NCI-H446 treated with DMSO at 0.1 percent for 48 hours (cell line): ENCODE measurements at places on chromosomes 16 and 17.

DNA sequence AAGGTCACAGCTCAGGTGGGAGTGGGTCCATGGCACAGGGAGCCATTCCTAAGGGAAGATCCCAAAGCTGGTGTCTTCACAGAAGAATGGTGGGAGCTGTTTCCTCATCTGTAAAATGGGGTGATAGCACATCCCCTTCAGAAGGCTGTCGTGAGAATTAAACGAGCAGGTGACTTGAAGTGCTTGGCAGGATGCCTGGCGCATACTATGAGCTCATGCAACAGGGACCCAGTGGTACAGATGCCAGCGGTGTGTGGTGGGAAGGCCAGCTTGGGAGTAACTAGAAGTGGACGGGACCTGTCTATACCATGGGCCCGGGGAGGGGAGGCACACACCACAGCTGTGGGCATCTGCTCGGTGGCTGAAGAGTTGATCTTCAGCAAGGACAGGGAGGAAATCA lies 189.3 kb upstream of the TNRC6C start:
- no peak for DNase-seq

- no peak for DNase-seq
Measured at GRCh38 chr16:77969861-77970260, 52.5 kb upstream of the CLEC3A start.

GRCh38 chr17:42010898-42011516 lies 6.2 kb downstream of the DNAJC7 start:
- no peak for DNase-seq

GRCh38 chr17:60390925-60391470 lies 935 bp downstream of the USP32 start:
- DNase-seq: peak; percentile 12

DNA sequence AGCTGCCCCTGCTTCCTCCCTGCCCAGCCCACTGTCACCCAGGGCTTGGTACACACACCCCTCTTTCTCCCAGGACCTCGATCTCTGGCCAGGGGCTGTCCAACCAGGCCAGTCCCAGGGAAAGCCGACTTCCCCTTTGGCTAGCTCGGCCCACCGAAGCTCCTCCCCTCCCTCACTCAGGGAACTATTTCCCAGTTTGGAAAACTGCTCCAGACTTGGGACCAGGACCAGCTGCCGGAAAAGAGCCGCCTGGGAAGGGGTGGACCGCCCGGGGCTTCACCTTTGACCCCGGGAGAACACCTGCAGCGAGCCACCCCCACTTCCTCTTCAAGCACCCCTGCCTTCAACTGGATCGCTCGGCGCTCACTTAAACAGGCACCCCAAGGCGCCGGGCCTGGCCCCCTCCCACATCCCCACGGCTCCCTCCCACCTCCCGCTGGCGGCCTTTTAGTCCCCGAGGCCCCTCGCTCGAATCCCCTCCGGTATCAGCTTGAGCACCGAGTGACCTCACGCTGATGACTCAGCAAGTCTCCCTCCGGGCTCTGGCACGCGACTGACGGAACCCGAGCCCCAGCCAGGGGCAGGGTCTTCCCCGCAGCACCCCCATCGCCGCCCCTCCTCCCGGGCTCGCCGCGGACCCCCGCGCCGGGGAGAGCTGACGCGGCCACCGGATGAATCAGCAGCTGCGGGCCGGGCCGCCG lies 934 bp downstream of the MAFG start:
- DNase-seq: no peak

GRCh38 chr16:10888320-10888937 lies 11.4 kb downstream of the CIITA start:
- DNase-seq: no peak

DNA sequence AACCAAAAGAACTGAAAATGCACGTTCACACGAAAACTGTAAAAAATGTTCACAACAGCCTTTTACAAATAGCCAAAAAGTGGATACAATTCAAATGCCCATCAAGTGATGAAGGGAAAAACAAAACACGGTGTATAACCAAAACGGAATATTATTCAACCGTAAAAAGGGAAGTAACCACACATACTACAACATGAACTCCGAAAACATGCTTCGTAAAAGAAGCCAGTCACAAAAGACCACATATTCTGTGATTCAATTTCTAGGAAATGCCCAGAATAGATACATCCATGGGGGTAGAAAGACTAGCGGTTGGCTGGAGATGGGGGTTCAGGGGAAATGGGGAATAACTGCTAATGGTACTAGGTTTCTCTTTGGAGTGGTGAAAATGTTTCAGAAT lies 81.5 kb upstream of the TRAP1 start:
- DNase-seq: no peak

DNA sequence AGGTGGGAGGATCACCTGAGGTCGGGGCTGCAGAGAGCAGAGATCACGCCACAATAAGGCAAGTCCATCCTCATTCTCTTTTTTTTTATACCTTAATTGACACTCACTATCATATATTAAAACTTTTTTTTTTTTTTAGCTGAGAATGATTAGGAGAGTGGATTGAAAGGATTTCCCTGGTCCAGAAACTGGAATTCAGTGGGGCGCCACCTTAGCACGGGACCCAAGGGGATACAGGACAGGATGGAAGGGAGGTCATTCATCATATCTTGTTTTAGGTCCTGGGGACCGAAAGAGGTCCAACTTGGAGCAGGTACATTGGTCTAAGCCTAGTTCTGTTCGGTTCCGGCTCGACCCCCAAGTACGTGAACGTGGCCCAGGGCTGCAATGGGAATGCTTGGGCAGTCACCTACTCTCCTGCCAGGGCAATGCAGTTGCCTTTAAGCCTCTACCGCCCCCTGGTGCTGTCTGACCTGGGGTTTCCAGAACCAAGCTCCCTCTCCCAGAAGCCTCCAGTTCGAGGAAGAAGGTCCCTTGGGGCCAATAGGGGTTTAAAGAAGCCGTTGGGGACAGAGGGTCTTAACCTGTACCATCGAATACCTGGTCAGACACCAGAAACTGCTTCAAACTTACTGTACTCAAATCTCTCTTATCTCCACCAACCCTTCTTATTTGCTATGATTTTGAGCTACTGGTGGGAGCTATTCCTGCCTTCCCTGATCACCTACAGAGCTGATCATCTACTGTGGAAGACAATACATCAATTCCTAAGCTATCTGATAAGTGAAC lies 19.9 kb upstream of the GPATCH8 start:
- DNase-seq: no peak

GRCh38 chr17:31112001-31112661 lies 17.4 kb downstream of the NF1 start:
- no peak for DNase-seq

DNA sequence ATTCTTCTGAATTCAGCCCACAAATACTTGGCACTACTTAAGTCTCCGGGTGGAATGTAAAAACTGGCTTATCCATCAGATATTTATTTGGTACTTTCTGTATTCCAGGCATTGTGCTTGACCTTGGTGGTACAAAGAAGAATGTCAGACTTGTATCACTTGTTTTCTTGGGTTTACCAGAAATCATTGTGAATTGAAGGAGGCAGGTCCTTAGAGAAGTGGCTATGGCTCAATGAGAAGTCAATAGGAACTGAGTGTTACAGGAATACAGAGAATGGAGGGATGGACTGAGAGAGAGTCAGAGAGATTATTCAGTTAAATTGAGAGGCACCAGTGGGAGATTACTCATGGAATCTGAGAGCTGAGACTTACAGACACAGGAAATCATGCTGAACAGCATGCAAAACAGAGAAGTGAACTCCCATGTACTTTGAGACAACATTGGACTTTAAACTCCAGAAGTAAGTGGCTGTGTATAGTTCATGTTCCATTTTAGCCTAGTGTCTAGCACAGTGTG lies 704.1 kb downstream of the CDH11 start:
- DNase-seq: no peak

DNA sequence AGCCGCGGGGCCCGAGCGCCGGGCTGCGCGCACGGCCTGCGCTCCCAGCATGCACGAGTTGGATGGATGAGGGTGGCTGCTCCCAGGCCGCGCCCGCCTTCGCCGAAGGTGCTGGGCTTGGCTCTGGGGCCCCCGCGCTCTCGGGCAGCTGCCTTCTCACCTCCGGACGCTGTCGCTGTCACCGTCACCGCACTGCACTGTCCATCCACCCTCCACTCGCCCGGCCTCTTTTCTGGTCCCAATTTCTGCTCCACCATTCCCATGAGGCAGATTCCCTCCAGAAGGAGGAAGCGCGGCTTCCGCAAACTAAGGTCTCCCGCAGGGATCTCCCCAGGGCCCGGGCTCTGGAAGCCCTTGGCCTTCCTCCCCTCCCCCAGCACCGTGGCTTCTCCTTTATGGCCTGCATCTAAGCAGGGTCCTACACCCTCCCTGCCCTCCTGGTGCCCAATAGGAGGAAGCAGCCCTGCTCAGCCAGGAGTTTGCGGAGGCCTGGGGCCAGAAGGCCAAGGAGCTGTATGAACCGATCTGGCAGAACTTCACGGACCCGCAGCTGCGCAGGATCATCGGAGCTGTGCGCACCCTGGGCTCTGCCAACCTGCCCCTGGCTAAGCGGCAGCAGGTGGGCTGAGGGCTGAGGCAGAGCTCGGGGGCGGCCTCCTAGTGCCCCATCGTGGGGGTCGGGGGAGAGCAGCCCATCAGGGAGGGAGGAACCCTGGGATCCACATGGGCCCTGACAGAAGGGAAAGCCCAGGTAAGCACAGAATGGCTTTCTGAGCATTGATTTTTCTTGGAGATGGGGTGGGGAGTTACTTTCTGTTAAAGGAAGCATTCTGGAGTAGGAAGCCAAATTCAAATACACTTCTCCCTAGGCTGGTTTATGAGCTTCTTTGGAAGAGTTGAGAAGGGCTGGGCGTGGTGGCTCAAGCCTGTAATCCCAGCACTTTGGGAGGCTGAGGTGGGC lies 899 bp downstream of the ACE start:
- DNase-seq: no peak

GRCh38 chr16:75621170-75621477 lies 2.0 kb downstream of the ADAT1 start:
- DNase-seq: no peak

- no peak for DNase-seq
Measured at GRCh38 chr17:78248051-78248914, 16.9 kb downstream of the TMEM235 start.

DNA sequence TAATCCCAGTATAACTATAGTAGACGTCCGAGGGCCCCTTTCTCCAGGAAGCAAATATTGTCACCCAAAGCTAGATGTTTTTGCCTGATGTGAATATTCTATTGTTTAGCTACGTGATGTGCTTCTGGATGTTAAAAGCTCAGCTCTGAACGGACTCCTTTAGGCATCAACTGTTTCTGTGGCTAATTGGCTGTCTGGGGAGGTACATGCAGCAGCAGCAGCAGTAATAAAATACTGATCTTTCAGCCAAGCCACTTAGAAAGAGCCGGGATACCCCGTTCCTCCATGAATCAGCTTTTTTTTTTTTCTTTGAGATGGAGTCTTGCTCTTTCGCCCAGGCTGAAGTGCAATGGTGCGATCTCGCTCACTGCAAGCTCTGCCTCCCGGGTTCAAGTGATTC lies 43.0 kb downstream of the TRARG1 start:
- no peak for DNase-seq

- DNase-seq: no peak
Measured at GRCh38 chr16:26768385-26769010, 298.2 kb upstream of the C16orf82 start.

GRCh38 chr17:68953340-68953997 lies 1.7 kb downstream of the ABCA8 start:
- no peak for DNase-seq

GRCh38 chr17:14366199-14366598 lies 65.3 kb downstream of the HS3ST3B1 start:
- DNase-seq: no peak

DNA sequence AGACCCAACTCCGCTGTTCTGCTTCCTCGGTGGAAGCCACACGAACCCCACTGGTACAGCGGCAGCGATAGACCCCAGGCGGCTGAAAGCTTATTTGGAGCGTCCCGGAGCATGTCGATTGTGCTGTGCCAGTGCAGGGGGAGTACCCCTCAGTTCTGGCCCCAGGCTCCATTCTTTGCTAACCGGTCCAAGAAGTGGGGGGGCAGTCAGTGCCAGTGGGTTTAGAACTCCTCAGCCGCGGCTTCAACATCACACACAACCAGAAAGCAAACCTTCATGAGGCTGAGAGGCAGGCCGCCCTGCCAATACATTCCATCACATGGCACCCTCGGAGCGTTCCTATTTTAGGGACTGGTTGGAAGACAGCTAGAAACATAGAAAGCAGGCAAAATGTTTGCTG lies 1.7 kb upstream of the MNT start:
- DNase-seq: no peak

- DNase-seq: no peak
Measured at GRCh38 chr17:48892940-48893645, 506 bp downstream of the ATP5MC1 start.

- DNase-seq: no peak
Measured at GRCh38 chr17:39818358-39819000, 45.6 kb downstream of the IKZF3 start.

DNA sequence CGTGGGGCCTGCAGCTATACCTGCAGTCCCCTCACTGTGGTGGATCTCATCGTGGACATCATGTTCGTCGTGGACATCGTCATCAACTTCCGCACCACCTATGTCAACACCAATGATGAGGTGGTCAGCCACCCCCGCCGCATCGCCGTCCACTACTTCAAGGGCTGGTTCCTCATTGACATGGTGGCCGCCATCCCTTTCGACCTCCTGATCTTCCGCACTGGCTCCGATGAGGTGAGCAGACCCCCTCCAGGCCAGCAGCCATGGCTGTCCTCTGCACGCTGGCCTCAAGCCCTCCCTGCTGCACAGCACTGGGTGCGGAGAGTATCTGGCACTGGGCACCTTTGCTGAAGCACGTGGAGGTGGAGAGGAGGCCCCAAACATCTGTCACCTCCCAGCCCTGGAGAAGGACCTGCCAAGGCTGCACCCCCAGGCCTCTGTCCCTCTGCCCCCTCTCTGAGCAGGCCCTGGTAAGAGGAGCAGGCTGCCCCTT lies 11.0 kb downstream of the KCNH6 start:
- no peak for DNase-seq

- no peak for DNase-seq
Measured at GRCh38 chr17:851924-852323, 69.8 kb downstream of the MRM3 start.

- no peak for DNase-seq
Measured at GRCh38 chr16:27642756-27643155, 92.8 kb downstream of the KATNIP start.
